ENCODE measurements at places on chromosomes 4 and X. TPM values are rescaled to one million over a fixed set of nuclear protein-coding genes. Genes with fewer than 3 reads are reported as not detected.

- no peak for DNase-seq
Measured at GRCh38 chrX:152886716-152887115, 11.2 kb upstream of the ZNF185 start.

Gene PAGE5
- not detected for total RNA-seq

DNA sequence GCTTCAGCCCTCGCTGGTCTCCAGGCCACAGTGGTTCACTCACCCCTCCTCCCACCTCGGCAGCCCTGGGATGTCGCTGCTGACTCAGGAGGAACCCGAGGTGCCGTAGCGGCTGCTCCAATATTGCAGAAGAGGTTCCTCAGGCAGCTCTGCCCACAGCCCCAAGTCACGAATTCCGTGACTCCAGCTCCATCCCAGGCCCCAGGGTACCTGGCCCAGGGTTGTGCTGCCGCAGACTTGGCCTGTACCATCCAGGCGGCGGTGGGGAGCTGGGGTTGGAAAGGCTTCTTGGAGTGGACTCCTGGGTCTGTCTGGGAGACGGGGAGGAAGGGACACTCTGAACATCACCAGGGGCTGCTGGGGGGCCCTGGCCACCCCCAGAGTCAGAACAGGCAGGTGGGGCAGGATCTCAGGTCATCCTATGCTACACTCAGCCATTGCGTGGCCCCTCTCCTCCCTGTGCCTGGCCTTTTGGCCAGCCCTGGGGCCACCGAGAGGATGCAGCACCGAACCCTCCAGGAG, 728 bp upstream of the HGFAC start:
- DNase-seq: no peak

- DNase-seq: peak; percentile 32
Measured at GRCh38 chrX:43949669-43950068, 23.5 kb downstream of the NDP start.

GRCh38 chr4:161249779-161250440, 913.9 kb downstream of the FSTL5 start:
- no peak for DNase-seq

DNA sequence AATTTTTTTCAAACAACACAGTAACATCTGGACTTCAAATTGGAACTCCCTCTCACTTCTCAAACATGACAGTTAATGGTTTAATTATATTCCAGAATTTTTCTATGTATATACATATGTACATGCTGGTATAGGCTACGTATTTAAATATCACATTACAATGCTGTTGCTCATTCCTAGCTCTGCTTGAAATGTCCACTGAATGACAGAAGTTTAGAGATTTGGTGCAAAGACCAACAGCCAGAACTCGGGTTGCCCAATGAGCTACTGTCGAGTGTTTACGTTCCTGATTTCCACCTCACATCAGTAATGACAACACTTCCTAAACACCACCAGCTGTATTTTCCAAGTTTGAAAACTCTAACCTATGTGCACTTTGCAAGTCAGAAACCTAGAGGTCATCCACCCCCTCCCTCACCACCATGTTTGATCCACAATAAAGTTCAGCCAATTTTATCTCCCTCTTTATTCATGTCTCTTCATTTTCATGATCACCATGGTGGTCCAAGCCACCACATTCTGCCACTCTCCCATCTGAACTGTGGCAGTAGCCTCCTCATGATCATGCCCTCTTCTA, 49.3 kb upstream of the RPL34 start:
- no peak for DNase-seq

Gene ASB12
- total RNA-seq: 0.33 TPM

Gene RTL5
- total RNA-seq: 8.5 TPM

DNA sequence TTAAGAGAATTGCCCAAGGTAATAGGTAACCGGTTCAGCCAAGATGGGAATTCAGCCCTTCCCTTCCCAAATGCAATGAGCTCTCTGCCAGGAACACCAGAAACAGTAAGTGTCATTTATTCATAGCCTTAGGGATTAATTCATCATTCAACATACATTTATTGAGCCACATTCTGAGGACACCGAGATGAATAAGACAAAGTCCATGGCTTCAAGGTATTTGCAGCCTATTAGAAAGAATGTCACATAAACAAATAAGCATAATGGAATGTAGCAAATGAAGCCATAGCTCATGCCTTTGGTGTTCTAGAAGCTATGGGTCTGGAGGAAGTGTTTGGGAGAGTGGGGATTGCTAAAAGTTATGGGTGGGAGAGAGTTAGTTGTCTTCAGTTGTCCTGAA, 6.3 kb upstream of the TAB3 start:
- DNase-seq: no peak

GRCh38 chr4:87092389-87093141, 127.9 kb downstream of the KLHL8 start:
- DNase-seq: no peak

- no peak for DNase-seq
Measured at GRCh38 chrX:18036394-18036793, 175.3 kb upstream of the RAI2 start.

- DNase-seq: no peak
Measured at GRCh38 chrX:7194606-7195005, 46.7 kb upstream of the PUDP start.

DNA sequence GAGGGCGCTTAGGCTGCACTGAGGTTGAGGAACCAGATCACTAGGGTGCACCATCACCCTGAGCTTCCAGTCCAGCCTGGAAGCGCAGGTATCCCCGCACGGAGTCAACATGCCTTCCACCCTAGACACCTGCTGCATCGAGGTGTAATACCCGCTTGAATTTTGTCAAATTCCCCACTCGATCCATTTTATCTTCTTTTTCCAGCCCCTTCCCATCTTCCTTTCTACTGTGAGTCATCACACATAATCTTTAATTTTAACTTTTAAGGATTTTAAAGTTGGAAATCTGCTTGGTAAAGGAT, 821 bp downstream of the PLK4 start:
- DNase-seq: no peak

- DNase-seq: no peak
Measured at GRCh38 chr4:56742080-56742871, 61.2 kb upstream of the HOPX start.

Measured in endothelial cell (in vitro differentiated cells).